ENCODE measurements at places on chromosomes 16 and 17.

GRCh38 chr17:53270936-53271335 lies 551.8 kb upstream of the KIF2B start:
- no peak overlapping the region for H3K4me3 ChIP-seq
- no peaks in the 10 kb centered on the region for H3K27me3 ChIP-seq
- no peak for DNase-seq
- H3K4me1 ChIP-seq = no peaks in the 10 kb centered on the region
- no peak overlapping the region for H3K27ac ChIP-seq

GRCh38 chr16:89607937-89608740 lies 5.3 kb upstream of the DPEP1 start:
- no peak for DNase-seq
- no peak overlapping the region for H3K4me3 ChIP-seq

GRCh38 chr17:41642252-41643156 lies 18.1 kb upstream of the KRT17 start:
- no peak for DNase-seq
- H3K27ac ChIP-seq = no peak overlapping the region
- no peaks in the 10 kb centered on the region for H3K4me1 ChIP-seq
- no peaks in the 10 kb centered on the region for H3K27me3 ChIP-seq

GRCh38 chr17:16243385-16243784 lies 26.4 kb downstream of the PIGL start:
- no peak for DNase-seq
- H3K36me3 ChIP-seq = peaks cover 5% of the 10 kb centered on the region
- H3K27me3 ChIP-seq = no peaks in the 10 kb centered on the region
- no peaks in the 10 kb centered on the region for H3K4me1 ChIP-seq
- H3K27ac ChIP-seq = no peak overlapping the region

DNA sequence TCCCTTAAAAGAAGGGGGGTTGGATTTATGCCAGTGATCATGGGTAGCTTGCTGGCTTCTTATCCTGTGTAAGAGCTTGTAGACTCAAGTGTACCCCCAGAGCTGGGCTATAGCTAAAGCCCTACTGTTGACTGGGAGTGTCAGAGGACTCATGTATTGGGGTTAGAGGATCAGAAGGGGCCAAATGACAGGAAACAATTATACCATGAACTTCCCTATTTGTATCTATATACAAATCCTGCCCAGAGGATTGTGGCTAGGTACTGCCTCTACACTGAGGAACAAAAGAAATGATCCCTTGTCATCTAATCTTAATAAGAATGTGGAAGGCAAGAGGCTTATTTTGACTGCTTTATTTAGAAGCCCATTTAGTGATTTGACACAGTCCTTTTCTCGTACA lies 14.3 kb downstream of the ZP2 start:
- H3K27ac ChIP-seq = no peak overlapping the region
- H3K4me1 ChIP-seq = no peaks in the 10 kb centered on the region
- no peak overlapping the region for H3K4me3 ChIP-seq
- H3K36me3 ChIP-seq = no peaks in the 10 kb centered on the region
- peaks cover 30% of the 10 kb centered on the region for H3K27me3 ChIP-seq

DNA sequence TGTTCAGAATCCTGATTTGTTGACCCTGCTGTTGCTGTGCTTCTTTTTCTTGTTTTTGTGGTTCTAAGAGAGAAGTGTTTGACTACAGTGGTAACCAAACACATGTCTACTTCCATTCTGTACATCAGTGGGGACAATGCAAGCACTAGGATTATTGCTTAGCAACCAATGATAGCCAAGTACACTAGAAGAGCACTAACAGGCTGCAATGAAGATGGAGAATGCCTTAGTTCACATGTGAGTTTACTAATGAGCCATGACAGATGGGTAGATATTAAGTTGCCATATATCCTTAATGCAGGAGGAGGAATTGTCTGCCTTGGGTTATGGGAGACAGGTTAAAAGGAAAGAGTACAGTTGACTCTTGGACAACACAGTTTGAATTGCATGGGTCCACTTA lies 8.3 kb downstream of the EFCAB5 start:
- H3K27ac ChIP-seq = no peak overlapping the region
- no peak for DNase-seq
- peaks cover 2% of the 10 kb centered on the region for H3K36me3 ChIP-seq
- H3K4me1 ChIP-seq = peaks cover 3% of the 10 kb centered on the region
- no peak overlapping the region for H3K4me3 ChIP-seq
- peaks cover 6% of the 10 kb centered on the region for H3K27me3 ChIP-seq

DNA sequence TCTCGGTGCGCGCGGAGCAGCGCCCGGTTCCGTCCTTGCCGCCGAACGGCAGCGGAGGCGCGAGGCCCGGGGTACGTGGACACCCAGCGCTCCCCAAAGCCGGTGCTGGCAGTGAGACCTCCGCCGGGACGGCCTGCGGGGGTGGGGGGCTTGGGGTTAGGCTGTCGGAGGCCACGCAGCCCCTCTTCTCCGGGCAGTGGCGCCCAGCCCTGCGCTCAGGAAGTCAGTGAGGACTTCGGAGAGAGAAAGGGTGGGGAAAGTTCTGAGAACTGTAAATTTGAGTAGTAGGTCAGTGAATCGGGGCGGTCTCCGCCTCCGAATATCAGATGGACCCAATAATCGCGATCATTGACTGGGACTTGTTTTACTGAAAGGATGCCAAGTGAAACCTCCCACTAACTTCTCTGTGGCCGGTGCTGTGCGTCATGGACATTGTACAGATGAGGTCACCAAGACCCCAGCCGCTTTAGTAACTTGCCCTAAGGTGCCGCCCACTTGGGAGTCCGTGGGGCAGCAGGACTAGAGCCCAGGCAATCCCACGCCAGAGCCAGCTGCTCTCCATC lies 468 bp downstream of the IL4R start:
- peaks cover under 1% of the 10 kb centered on the region for H3K27me3 ChIP-seq
- peak; percentile 77 for DNase-seq
- H3K36me3 ChIP-seq = peaks cover 49% of the 10 kb centered on the region
- H3K27ac ChIP-seq = peak overlapping the region; percentile 93
- H3K4me3 ChIP-seq = peak overlapping the region; percentile 90
- H3K4me1 ChIP-seq = peaks cover 55% of the 10 kb centered on the region

DNA sequence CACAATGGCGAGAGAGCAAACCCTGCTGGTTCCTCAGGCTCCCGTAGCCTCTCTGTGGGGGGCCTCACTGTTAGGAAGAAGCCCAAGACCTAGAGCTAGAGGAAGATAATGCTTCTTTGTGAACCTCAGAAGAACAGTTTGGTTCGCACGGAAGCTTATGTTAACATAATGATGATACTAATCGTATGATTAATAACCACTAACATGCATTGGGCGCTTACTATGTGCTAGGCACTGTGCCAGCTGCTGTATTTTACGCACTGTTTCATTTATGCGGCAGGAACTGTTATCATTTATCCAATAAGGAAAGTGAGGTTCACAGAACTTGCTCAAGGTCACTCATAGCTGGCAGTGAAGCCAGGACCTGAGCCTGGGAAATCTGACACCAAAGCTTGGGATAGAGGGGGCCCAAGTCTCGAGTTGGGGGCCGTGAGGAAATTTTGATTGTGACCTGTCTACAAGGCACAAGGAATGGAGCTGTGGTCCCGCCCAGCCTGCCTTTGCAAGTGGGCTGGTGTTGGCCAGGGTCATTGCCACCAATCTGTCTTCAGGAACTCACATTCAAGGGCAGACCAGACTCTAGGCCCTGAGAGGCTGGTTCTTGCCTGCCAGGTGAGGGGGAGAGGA lies 6.8 kb downstream of the PRCD start:
- H3K27me3 ChIP-seq = peaks cover 8% of the 10 kb centered on the region
- no peak for DNase-seq
- H3K4me1 ChIP-seq = peaks cover 19% of the 10 kb centered on the region
- H3K4me3 ChIP-seq = no peak overlapping the region
- H3K36me3 ChIP-seq = no peaks in the 10 kb centered on the region

DNA sequence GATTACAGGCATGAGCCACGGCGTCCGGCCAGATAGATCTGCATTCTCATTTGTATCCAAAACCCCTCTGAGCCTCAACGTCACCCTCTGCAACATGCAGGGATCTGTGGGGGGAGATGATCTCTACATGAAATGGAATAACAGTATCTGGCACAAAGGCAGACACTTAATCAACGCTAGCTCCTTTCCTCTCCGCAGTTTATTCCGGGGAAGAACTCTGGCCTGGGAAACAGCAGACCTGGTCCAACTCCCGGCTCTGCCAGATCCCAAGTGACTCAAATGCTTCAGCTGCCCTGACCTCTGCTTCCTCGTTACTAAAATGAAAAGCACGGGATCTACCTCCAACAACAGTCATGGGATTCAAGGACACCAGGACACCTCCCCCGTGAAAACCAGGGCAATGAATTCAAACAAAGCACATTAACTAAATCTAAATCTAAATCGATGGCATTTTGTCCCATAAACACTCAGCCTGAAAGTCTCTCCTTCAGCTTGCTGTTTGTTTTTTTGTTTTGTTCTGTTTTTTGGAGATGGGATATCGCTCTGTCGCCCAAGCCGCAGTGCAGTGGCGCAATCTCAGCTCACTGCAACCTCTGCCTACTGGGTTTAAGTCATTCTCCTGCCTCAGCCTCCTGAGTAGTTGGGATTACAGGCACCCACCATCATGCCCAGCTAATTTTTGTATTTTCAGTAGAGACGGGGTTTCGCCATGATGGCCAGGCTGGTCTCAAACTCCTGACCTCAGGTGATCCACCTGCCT lies 78.2 kb downstream of the NXN start:
- H3K4me3 ChIP-seq = no peak overlapping the region
- no peak overlapping the region for H3K27ac ChIP-seq
- DNase-seq = no peak
- no peaks in the 10 kb centered on the region for H3K36me3 ChIP-seq
- peaks cover 6% of the 10 kb centered on the region for H3K4me1 ChIP-seq
- H3K27me3 ChIP-seq = peaks cover 53% of the 10 kb centered on the region

GRCh38 chr16:51880776-51881175 lies 666.2 kb downstream of the TOX3 start:
- DNase-seq = no peak
- no peak overlapping the region for H3K27ac ChIP-seq
- H3K27me3 ChIP-seq = no peaks in the 10 kb centered on the region
- no peaks in the 10 kb centered on the region for H3K4me1 ChIP-seq

DNA sequence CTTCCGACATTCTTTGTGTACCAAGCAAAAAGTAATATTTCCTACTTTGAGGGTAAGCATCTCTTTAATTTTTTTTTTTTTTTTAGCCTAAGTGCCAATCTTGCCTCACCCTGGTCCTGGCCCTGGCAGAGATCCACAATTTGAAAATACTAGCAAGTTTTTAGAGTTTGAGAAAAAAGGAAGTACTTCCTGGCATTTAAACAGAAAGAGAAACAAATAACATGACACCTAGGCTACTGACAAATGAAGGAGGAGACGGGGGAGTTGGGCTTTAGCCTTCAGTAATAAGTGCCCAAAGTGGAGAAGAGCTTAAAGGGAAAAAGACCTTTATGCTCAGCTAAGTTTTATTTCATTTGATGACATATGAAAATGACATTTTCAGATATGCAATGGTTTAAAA lies 92.8 kb downstream of the HS3ST3A1 start:
- no peaks in the 10 kb centered on the region for H3K36me3 ChIP-seq
- H3K27me3 ChIP-seq = peaks cover 9% of the 10 kb centered on the region
- H3K27ac ChIP-seq = peak overlapping the region; percentile 27
- peaks cover 11% of the 10 kb centered on the region for H3K4me1 ChIP-seq
- DNase-seq = no peak

DNA sequence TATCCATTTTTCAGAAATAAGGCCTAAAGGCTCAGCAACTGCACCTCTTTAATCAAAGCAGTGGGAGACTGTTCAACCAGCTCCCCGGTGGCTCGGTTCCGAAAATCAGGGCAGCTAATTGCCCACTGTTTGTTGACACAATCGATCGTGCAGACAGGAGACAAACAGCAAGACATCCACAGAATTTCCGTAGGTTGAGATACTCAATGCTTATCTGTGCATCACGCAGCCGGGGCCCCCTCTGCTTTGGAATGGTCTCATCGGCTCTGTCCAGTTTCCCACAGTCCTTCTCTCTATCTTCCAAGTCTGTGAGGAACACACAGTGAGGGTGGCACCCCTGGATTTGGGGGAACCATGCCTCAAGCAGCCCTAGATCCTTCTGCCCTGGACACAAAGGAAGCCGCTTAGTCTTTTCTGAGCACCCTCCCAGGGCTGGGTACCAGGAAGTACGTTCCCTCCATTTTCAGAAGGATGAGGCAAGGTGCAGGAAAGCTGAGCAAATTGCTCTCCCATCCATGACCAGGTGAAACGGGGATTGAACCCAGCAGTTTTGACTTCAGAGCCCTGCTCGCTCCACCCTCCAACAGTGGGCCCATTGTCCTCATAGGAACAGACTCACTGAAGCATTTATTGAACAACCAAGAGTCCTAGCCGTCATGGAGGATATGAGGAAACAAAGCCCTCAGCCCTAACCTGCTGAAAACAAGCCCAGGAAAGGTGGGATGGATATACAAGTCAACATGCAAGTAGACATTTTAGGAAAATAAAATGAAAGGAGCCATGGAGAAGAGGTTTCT lies 70.7 kb downstream of the C16orf95 start:
- no peaks in the 10 kb centered on the region for H3K36me3 ChIP-seq
- H3K4me1 ChIP-seq = peaks cover 6% of the 10 kb centered on the region
- DNase-seq = no peak
- no peak overlapping the region for H3K27ac ChIP-seq
- H3K4me3 ChIP-seq = no peak overlapping the region
- no peaks in the 10 kb centered on the region for H3K27me3 ChIP-seq

GRCh38 chr17:13920413-13920812 lies 148.9 kb upstream of the COX10 start:
- H3K36me3 ChIP-seq = no peaks in the 10 kb centered on the region
- no peaks in the 10 kb centered on the region for H3K27me3 ChIP-seq
- DNase-seq = no peak

DNA sequence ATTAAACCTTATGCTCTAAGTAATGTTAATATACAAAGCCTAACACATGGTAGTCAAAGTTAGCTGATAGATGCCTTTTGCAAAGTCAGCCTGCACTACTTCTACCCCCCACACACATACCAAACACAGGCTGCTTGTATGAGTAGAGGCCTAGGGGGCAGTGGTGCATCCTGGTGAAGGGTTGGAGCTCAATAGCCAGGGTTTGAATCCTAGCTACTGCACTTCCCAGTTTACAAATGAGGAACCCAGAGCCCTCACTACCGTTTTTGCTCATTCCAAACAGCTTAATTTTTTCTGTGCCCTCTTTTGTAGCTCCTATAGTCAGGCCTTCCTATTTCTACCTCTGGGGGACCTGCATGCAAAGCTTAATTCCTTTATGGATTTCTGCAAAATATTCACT lies 18.9 kb upstream of the HYDIN start:
- H3K4me3 ChIP-seq = no peak overlapping the region
- no peak for DNase-seq
- H3K36me3 ChIP-seq = no peaks in the 10 kb centered on the region
- H3K4me1 ChIP-seq = no peaks in the 10 kb centered on the region

DNA sequence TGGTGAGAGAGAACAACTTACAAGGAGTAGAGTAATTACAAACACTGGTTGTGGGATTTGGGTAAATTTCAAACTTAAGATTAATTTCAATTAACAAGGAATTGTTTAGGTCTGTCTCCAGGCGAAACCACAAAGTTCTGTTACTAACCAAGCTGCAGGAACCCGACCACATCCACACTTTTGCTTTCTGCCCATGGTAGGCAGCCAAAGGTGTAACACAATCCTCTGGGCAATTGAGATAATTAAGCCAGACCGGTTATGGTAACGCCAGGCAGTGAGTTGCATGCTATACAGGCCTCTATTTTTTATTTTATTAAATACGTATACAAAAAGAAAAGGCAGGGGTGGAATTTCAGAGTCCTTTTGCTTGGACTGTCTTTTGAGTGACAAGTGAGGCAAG lies 12.0 kb downstream of the KCNJ2 start:
- no peak for DNase-seq
- H3K27me3 ChIP-seq = peaks cover 4% of the 10 kb centered on the region
- H3K4me3 ChIP-seq = no peak overlapping the region
- no peaks in the 10 kb centered on the region for H3K36me3 ChIP-seq
- no peak overlapping the region for H3K27ac ChIP-seq
- H3K4me1 ChIP-seq = no peaks in the 10 kb centered on the region

Data from activated CD8-positive, alpha-beta T cell treated with anti-CD3 and anti-CD28 coated beads, Interleukin-2, amount 10 ng/mL, durations not matched to agents 7 days and 5 days (primary cell).